MG63 (cell line): ENCODE measurements at places on chromosomes 2 and 18. TPM values are rescaled to one million over a fixed set of nuclear protein-coding genes. Genes with fewer than 3 reads are reported as not detected.

DNA sequence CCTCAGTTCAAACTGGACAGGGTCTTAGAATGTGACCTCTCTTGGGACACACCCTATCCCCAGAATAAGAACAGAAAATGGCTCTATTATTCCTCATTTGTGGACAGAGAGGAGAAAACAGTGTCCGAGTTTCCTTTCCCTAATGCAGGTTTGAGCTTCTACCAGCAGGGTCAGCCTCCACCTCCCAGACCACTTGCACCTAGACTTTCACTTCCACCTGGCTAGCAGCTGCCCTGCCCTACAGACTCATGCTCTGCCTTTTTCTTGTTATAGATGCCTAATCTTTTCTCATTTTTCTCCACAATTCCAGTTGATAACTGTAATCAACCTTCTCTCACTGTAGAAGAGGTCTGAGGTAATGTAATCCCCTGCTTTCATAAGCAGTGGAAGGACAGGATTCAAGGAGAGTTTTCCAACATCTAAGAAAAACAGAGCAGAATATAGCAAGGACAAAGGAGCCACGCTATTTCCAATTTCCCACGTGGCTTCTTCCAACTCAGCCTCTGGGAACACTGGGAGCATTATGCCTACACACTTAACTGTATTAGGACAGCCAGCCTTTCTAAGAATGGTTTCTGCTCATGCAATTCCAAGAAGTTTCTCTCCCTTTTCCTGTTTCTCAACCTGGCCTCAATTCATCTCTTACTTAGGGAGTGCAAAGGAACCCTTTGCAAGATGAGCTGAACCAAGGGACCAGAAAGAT, 239.8 kb downstream of the BCL11A start:
- no peak for DNase-seq

- DNase-seq = no peak
Observed at GRCh38 chr18:52826994-52827393, 487.0 kb downstream of the DCC start.

The LBX2 gene
- 0.95 and 1.2 TPM in 2 replicates for total RNA-seq

DNA sequence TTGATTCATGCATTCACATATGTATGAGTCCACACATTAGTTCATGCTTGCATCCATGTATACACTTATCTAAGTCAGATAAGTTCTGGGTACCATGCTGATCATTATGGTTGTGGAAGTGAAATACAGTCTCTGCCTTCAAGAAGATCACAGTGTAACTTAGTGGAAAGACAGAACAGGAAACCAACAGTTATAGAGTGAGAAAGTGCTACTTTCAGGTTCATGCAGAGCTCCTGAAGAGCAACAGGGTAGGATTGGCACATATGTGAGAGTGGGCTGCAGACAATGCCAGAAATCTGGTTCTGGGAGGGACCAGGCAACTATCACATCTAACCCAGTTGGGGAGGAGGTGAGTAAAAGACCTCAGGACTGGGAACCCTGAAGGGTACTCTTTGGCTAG, 35.4 kb upstream of the PGAP1 start:
- DNase-seq = no peak

- no peak for DNase-seq
Observed at GRCh38 chr18:68441241-68441640, 273.7 kb downstream of the TMX3 start.

The EGR4 gene
- total RNA-seq = not detected in 2 replicates
